Osteocyte (in vitro differentiated cells): ENCODE measurements at places on chromosomes 3 and 15. TPM values are rescaled to one million over a fixed set of nuclear protein-coding genes. Genes with fewer than 3 reads are reported as not detected.

GRCh38 chr15:86879250-86880229 is 799.9 kb downstream of the AGBL1 start:
- no peaks in the 10 kb centered on the region for H3K4me1 ChIP-seq
- H3K36me3 ChIP-seq, result no peaks in the 10 kb centered on the region

DNA sequence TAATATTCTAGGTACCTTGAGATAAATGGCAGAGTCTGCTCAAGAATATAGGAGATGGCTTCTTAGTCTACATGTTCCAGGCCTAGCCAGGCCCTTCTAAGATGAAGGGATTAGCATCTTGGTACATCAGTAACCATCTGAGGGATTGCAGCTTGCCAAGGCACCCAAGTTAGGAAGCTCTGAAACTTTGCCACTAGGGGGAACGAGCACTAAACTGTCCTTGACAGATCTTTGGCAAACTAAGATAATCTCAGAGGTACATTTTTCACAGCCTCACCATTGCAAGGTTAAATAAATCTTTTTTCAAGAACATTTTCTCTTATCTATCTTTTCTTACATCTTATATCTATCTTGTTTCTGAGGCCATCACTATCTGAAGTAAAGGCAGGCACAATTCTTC is 351.2 kb downstream of the RAP2B start:
- H3K27ac ChIP-seq, result no peak overlapping the region
- DNase-seq, result no peak
- H3K27me3 ChIP-seq, result peaks cover 7% of the 10 kb centered on the region
- H3K4me3 ChIP-seq, result no peak overlapping the region
- H3K36me3 ChIP-seq, result no peaks in the 10 kb centered on the region
- no peaks in the 10 kb centered on the region for H3K4me1 ChIP-seq

DNA sequence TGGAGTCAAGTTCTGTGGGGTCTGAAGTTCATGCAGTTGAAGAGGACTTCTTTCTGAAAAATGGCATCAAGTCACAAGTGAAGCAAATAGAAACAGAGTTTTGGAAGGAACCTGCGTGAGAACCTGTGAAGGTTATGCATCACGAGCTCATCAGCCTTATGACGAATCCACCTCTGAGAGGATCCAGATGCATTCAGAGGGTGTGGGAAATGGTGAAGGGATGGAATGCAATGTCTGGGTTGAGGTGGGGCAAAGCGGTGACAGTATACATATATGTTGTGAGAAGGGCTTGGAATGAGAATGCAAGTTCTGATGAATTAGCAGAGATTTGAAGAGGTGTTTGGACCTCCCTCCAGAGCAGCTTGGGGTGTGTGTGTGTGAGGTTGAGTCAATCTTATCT is 382.1 kb upstream of the TBL1XR1 start:
- no peak overlapping the region for H3K27ac ChIP-seq
- DNase-seq, result no peak
- H3K4me1 ChIP-seq, result peaks cover 14% of the 10 kb centered on the region
- H3K27me3 ChIP-seq, result no peaks in the 10 kb centered on the region
- no peaks in the 10 kb centered on the region for H3K36me3 ChIP-seq

DNA sequence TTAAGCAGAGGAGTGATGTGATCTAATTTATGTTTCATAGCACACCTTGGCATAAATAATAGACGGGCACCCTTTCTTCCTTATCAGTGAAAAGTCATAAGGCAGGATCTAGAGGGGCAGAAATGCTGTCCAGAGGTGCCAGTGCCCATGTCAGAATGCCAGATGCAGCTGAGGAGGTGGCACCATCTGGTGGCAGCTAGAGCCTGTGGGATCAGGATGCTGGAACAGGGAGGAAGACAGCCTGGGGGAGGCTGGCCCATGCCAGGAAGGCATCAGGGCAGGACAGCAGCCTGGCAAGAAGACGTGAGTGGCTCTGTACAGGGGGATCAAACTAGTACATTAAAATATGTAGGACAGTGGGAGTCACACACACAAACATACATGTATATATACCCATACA is 16.5 kb downstream of the MYH15 start:
- no peak overlapping the region for H3K27ac ChIP-seq
- peaks cover 13% of the 10 kb centered on the region for H3K27me3 ChIP-seq
- no peak overlapping the region for H3K4me3 ChIP-seq
- H3K4me1 ChIP-seq, result peaks cover 4% of the 10 kb centered on the region
- DNase-seq, result no peak

DNA sequence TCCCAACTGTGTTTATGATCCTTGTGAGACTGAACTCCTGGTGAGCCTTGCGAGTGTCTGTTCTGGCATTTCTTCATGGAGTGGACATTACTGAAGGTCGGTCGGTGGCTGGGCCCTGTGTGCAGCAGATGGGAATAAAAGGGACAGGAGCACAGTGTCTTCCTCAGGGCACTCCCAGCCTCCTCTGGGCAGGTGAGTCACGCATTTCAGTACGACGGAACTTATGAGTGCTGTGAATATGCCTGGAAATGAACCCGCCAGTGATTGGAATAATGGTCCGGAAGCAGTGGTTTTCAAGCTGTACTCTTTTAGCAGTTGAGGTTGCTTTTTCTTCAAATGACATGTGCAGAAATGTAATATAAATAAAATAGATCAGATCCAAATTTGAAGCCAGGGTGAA is 55.1 kb downstream of the LARS2 start:
- no peak overlapping the region for H3K27ac ChIP-seq
- H3K36me3 ChIP-seq, result peaks cover 17% of the 10 kb centered on the region
- peaks cover 17% of the 10 kb centered on the region for H3K4me1 ChIP-seq
- no peaks in the 10 kb centered on the region for H3K27me3 ChIP-seq
- no peak overlapping the region for H3K4me3 ChIP-seq

Gene IL5RA
- total RNA-seq, result not detected in 2 replicates

Gene LRRC34
- total RNA-seq, result 1.5 and 2.0 TPM in 2 replicates

Gene SLC27A2
- total RNA-seq, result not detected in 2 replicates
